GOT3 (cell line): ENCODE measurements at places on chromosomes 13 and 19.

DNA sequence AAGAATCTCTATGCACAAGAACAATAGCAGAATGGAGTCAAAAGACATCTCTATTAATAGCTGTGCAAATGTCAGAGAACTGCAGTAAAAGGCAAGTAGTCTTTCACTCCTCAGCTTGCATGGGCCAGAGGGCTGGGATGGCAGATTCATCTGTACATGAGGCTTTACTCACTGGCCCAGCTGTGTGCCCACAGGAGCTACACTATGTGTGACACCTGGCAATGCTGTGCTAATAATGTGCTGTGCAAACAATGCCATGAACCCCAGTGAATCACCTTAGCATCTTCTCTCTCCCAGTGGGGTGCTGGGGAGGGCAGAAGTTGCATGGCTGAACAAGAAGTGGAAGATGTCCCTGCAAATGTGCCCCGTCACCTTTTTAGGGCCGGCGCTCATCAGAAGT is 73.1 kb downstream of the KL start:
- no peak for DNase-seq

DNA sequence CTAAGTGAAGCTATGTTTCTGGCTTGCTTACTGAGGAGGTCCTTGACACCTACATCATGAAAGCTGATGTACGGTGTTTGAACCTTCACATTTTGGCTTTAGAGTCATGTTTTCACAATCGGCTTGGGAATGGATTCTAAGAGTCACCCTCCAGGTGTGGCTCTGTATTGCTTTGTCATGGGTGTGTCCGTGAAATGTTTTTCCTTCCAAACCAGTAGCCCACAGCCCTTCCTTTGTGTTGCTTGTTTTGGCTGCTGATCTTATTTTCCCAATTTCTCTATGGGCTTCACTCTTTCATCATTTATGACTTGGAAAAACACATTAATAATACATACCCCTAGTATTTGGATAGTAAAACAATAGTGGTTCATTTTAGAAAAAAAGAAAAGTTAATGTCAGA is 240.6 kb downstream of the GGACT start:
- DNase-seq, result no peak

- no peak for DNase-seq
Observed at GRCh38 chr13:73210218-73210883, 151.5 kb downstream of the KLF5 start.

DNA sequence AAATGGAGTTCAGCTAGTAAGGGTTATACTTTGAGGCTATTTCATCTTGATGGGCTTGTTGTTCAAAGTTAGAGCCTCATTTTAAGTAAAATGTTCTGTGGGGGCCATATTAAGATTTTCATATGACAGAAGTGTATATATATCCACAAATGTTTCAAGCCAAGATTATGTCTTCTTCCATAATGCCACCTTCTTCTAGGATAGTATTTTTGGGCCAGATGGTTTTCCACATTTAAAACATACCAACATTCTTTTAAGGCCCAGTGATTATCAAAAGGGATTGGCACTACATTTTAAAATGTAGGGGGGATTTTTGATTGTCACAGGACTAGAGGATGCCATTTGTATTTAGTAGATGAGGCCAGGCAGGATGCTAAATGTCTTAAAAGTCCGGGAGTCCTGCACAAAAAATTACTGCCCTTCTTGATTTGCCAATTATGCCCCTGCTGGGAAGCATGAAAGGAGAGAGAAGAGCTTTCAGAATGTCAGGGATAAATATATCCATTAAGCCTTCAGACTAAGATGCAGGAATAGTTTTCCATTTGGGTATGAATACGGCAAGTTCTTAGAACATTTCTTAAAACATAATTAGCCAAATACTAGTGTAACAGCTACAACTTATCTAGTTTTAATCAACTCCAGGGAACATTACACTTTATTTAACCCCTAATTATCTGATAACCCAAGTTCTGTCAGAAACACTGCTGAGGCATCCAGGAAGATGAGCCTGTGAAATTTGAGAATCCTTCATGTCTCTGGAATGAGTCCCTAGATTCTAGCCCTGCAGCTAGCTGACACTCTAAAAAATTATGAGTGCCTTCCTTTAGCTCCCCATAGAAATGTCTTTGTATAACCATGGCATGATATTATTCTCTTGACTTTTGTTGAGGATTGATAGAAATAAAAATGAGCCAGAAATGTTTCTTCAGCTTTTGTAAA is 34.0 kb downstream of the ITM2B start:
- DNase-seq, result no peak

- no peak for DNase-seq
Observed at GRCh38 chr13:21817878-21818277, 147.0 kb downstream of the FGF9 start.

DNA sequence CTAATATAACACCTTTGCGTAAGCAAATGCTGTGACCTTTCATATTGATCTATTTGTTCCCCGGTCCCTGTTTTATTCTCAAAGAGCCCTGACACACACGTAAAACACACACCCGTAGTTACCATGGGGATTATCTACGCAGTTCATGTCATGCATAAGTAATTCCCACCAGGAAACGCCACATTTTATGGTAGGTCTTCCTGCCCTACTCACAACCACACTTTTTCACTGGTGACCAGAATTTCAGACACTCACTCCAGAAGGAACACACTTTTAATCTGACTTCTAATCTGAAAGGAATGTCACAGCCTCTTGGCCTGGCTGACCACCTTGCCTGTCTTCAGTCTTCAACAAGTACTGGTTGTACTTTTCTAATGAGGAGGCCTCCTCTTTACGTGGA is 46.8 kb downstream of the SLC7A1 start:
- no peak for DNase-seq

DNA sequence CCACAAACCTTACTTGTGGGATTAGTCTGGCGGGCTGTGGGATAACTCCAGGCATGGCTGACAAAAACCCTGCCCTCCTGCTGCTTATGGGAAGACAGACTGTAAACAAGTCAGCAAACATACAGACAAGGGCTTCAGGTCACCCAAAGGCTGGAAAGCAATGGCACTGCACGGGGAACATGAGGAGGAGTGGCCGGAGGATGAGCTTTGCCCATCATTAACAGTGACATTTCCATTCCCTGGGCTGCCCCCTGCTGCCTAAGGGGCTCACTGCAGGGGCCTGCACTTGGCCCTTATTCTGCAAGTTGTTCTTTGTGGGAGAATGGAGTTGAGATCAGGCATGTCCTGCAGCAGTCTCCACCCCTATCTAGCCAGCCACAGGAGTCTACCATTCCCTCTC is 91.3 kb downstream of the UQCRFS1 start:
- no peak for DNase-seq

- no peak for DNase-seq
Observed at GRCh38 chr13:30971575-30971974, 39.1 kb downstream of the TEX26 start.

DNA sequence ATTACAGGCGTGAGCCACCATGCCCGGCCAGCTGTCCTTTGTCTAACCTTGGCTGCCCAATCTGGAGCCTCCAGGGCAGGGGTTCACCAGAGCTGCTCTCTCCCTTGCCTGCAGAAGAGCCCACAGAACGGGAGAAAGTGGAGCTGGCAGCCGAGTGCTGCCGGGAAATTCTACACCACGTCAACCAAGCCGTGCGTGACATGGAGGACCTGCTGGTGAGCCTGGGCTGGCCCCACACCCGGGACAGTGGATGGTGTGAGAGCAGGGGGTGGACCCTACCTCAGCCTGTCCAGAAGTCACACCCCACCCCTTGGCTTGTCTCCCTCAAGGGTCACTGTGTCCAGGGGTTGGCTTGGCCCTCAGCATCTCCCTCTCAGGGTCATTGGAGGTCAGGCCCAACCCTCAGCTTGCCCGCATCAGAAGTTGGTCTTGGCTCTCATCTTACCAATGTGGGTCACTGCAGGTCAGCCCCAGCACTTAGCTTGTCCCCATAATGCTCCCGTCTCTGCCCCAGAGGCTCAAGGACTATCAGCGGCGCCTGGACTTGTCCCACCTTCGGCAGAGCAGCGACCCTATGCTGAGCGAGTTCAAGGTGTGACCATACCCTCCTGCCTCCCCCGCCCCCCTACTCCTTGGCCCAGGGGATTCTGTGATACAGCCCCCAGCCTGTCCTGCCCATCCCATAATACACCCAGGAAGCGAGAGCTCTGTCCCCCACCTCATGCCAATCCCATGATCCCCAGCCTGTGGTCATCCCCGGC is 20.4 kb downstream of the ARHGEF1 start:
- no peak for DNase-seq

- no peak for DNase-seq
Observed at GRCh38 chr19:49490287-49491029, 3.0 kb downstream of the RPL13A start.

- no peak for DNase-seq
Observed at GRCh38 chr13:50379584-50379983, 364.3 kb downstream of the KCNRG start.

DNA sequence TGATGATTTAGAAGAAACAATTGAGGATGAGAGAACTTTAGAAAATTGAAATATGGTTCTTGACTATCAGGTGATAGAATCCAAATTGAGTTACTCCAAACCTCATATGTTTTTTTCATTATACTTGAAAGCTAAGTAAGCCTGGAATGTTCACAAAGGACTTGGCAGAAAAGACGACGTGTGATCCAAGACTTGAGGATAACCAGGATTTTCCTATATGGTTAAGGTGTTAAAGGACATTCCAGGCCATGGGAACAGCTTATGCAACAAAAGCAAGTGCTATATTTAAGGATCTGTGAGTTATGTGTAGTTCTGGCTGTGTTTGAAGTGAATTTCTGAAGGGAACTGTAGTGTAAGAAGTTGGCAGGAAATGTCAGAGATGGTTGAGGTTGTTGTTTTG is 52.5 kb downstream of the SLITRK1 start:
- DNase-seq, result no peak

- no peak for DNase-seq
Observed at GRCh38 chr13:30800107-30800506, 64.8 kb downstream of the ALOX5AP start.
